Muscle of leg (tissue), 16 donors: ENCODE measurements at places on chromosomes 6 and 20. TPM values are rescaled to one million over a fixed set of nuclear protein-coding genes. Genes with fewer than 3 reads are reported as not detected.

The BPIFB4 gene
- total RNA-seq: 0.09 TPM

The TBXT gene
- not detected for total RNA-seq

The CD109 gene
- total RNA-seq: 21.1 TPM

The PHACTR1 gene
- 4.3 TPM for total RNA-seq

The GRM1 gene
- total RNA-seq: 0.09 TPM

The SLC17A9 gene
- total RNA-seq: 1.7 TPM

The EPPIN gene
- total RNA-seq: not detected

The MTRF1L gene
- total RNA-seq: 13.6 TPM

The ADGRG6 gene
- 12.1 TPM for total RNA-seq

The CCDC167 gene
- 34.3 TPM for total RNA-seq

The SYNCRIP gene
- total RNA-seq: 56.3 TPM

The SLC22A23 gene
- total RNA-seq: 1.1 TPM

The CLDN20 gene
- total RNA-seq: not detected

The TXLNB gene
- total RNA-seq: 94.8 TPM

The PTPRK gene
- total RNA-seq: 21.2 TPM

The TMX4 gene
- 18.1 TPM for total RNA-seq

The CST9L gene
- not detected for total RNA-seq

The PARD6B gene
- total RNA-seq: 0.93 TPM

The PEX7 gene
- total RNA-seq: 9.4 TPM

The LY6G6C gene
- 0.09 TPM for total RNA-seq

The OR2J3 gene
- total RNA-seq: not detected

The TXNDC5 gene
- total RNA-seq: 167 TPM

The LST1 gene
- total RNA-seq: 9.0 TPM

The L3MBTL1 gene
- total RNA-seq: 7.3 TPM

The NDUFAF5 gene
- total RNA-seq: 26.0 TPM

The GJE1 gene
- total RNA-seq: not detected

The SMOC2 gene
- total RNA-seq: 65.4 TPM

The GPLD1 gene
- 2.7 TPM for total RNA-seq

The LAMA2 gene
- total RNA-seq: 165 TPM
